ENCODE measurements at places on chromosomes 3 and 15. TPM values are rescaled to one million over a fixed set of nuclear protein-coding genes. Genes with fewer than 3 reads are reported as not detected.

The TNFAIP8L3 gene
- total RNA-seq = 22.4 TPM

The NANOGP8 gene
- total RNA-seq = not detected

The FANCD2 gene
- total RNA-seq = 26.8 TPM

The FMN1 gene
- 9.2 TPM for total RNA-seq

The SLC9C1 gene
- 0.33 TPM for total RNA-seq
